ENCODE measurements at places on chromosomes 5 and 9.

GRCh38 chr9:79613145-79613544 is 41.4 kb downstream of the TLE4 start:
- DNase-seq: no peak

GRCh38 chr5:170633235-170634081 is 129.6 kb downstream of the KCNIP1 start:
- DNase-seq: no peak

DNA sequence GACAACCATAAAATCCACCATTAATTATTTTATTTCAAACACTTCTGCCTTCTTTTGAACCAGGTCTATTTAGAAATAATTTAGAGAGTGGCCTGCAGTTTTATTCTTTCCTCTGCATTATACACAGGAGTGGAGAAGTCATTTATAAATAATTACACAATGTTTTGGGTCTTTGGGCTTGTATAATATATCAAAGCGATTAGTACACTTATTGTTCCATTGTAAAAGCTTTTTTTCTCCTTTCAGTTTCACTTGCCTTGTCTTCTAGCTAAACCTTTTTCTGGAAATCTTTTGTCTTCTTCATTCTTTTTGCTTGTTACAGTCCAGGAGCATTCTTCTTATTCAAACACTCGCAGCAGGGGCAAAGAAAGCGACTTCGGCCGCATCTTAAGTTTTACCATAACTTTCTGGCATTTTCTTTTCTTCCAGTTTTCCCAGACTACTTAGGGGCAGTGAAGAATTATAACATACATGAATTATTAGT is 7.3 kb upstream of the NEUROG1 start:
- DNase-seq: no peak

DNA sequence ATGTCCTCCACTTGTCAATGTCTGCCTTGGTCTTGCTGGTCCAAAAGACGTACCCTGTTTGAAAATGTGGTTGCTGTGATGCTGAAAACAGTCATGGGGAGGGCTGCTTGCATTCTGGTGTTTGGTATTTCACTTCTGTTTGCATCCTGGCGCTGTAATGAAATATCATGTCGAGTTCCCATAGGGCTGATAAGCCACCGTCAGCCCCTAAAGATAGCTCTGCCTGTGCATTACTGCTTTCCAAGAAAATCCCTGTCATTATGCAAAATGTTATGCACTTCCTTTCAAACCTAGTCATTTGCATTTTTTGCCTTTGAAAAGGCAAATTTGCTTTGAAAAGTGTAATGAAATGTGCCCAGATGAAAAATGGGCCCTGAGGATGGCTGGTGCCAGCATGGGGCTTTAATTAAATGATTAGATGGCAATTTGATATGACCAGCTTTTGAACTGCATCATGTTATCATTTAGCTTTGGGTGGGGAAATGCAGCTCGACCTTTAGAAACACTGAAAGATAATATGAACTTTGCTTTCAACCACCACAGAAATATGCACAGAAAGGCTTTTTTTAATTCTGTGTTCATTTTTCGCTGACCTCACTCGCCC is 374.4 kb upstream of the SGCD start:
- DNase-seq: no peak

DNA sequence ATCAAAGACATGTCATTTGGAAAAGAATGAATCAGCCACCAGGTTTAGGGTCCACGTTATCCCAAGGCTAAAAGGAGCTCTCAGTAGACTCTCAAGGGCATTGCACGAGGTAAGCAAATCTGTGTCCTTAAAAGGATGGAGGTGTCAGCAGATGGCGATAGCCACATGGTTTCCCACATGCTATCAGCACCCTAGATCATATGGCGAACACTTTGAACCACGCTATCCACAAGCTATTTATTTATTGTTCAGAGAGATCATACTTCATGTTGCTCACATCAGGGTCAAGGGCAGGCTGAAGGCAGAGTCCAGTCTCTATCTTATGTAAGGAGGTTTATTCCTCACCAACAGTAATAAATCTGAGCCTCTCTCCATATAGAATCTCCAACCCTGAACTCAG is 43.7 kb downstream of the CDH6 start:
- DNase-seq: no peak

Measured in stimulated activated CD8-positive, alpha-beta memory T cell treated with anti-CD3 and anti-CD28 coated beads, Interleukin-2, amount 100 ng/mL, for 1 hour (primary cell).